BJ (cell line): ENCODE measurements at places on chromosomes 3 and 15.

DNA sequence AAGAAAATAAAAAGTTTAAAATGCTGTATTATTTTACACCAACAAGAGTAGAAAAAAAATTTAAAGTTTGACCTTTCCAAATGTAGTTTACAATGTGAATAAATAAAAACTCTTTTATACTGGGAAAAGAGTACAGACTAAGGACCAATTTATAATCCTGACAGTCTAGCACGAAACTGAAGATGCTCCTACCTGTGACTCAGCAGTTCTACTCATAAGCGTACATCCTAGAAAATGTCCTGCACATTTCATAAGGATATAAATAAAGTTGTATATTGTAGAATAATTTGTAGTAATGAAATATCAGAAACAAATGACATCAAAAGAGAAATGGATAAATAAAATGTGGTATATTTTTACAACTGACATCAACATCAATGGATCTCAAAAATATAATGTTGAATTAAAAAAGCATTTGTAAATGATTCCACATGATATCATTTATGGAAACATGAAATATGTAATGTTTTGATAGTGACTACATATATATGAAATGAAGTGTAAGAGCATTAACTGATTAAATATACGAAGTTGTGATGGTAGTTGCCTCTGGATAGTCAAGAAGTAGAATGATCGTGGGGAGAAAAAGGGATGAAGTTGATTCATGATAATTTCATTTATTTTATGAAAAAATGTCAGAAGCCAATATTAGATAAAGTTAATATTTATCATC, 161.3 kb upstream of the CBLB start:
- no peak for DNase-seq

GRCh38 chr3:15049584-15049983, 15.5 kb downstream of the MRPS25 start:
- DNase-seq = no peak

- no peak for DNase-seq
Measured at GRCh38 chr3:51024765-51025632, 350.3 kb downstream of the DOCK3 start.

GRCh38 chr3:119731560-119732343, 28.9 kb downstream of the CFAP91 start:
- DNase-seq = no peak

DNA sequence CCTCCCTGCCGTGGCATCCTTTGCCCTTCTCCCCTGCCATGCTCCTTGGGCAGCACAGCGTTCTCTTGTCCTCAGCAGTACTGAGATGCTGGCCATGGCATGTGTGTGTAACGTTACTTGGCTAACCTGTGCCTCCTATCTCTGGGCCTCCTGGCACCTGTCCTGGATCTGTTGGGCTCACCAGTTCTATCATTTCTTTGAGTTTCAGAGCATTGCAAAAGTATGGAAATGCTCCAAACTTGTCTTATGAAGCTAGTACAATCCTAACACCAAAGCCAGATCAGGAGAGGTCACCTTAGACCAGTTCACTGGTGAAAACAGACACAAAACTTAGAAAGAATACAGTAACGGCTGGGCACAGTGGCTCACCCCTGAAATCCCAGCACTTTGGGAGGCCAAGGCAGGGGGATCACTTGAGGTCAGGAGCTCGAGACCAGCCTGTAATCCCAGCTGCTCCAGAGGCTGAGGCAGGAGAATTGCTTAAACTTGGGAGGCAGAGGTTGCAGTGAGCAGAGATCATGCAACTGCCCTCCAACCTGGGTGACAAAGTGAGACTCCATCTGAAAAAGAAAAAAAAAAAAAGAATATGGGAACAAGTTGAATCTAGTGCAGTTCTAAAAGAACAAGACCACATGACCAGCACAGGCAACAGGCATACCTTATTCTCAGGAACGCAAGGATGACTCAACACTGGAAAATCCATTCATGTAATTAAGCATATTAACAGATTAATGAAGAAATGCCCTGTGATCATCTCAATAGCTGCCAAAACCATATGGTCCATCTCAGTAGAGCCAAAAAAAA, 62.4 kb upstream of the TRPM1 start:
- no peak for DNase-seq

GRCh38 chr3:182212479-182213076, 500.9 kb downstream of the SOX2 start:
- no peak for DNase-seq

GRCh38 chr3:174710612-174711011, 148.5 kb upstream of the NAALADL2 start:
- no peak for DNase-seq

- no peak for DNase-seq
Measured at GRCh38 chr3:190596349-190597285, 82.7 kb downstream of the IL1RAP start.

DNA sequence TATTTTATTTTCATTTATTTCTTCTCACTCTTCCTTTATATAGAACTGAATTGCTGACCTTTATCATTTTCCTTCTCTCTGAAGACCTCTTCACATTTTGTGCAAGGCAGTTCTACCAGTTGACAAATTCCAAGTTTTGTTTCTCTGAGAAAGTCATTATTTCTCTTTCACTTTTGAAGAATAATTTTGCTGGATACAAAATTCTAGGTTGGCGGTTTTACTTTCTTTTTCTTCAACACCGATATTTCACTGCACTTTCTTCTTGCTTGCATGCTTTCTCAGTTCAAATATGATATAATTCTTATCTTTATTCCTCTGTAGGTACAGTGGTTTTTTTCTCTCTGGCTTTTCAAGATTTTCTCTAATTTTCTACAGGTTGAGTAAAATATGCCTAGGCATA, 15.9 kb downstream of the RFX7 start:
- no peak for DNase-seq

DNA sequence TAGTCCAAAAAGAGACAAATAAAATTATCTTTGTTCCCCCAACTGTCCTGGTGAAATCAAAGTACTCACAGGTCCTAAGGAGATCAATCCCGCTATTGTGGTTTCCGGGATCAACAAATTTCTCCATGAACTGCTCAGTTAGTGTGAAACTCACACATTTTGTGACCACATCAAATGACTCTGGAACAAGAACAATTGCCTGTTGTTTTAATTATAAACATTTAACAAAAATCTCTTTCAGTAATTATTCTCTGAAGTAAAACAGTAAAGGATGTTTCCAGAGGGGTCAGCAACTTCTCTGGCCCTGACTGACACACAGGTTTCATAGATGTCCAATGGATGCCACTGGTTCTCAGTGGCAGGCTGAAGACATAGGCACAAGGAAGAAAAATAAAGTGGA, 3.9 kb downstream of the CLDND1 start:
- DNase-seq = no peak

DNA sequence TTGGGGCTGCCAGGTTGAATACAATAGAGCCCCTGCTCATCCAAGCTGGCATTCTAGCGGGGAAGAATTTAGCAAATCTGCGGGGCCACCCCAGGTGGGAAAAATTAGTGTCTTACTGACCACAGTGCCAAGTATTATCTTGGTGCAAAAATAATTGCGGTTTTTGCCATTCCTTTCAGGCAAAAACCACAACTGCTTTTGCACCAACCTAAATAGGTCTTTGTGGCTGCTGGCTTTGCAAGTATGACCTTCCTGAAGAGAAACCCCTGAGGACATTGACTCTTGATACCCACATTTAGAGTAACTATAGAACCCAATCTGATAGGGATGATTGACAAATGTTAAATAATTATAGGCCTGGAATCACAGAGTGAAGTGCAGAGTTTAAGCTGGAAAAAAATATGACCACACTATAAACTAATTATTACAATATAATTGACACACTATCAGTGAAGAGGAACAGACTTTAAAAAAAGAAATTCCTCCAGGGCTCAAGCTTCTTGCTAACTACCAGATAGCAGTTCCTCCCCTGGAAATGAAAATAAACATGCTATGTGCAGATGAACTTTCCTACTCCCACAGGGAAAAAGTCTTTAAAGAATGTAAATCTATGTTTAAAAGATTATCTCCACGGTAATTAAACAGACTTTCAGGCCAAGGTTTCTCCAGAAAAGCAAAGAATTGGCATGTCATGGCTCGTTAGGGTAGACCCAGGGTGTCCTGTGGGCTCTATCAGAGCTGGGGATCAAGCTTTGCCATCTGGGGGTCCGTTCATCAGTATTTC, 34.4 kb downstream of the CA12 start:
- DNase-seq = no peak

GRCh38 chr15:41878355-41878699, 15.5 kb downstream of the SPTBN5 start:
- DNase-seq = no peak

- no peak for DNase-seq
Measured at GRCh38 chr3:170809007-170809974, 60.7 kb downstream of the RPL22L1 start.

GRCh38 chr3:31247850-31248562, 284.7 kb upstream of the STT3B start:
- no peak for DNase-seq

DNA sequence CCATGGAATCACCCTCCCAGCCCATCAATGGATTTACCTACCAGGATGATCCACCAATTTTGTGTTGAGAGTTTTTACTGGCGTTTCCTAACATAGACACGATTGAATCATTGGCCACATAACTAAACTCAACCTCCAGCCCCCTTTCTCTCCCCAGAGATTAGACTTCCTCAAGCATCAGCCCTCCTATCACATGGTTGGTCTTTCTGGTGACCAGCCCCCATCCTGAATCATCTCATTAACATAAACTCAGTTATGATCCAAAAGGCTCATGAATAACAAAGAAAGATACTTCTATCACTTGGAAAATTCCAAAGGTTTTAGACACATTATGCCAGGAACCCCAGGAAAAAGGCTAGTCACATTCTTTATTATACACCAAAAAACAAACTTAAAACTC, 21.2 kb downstream of the PRKAR2A start:
- DNase-seq = no peak

GRCh38 chr3:46546896-46547440, 19.1 kb downstream of the LRRC2 start:
- DNase-seq = no peak

DNA sequence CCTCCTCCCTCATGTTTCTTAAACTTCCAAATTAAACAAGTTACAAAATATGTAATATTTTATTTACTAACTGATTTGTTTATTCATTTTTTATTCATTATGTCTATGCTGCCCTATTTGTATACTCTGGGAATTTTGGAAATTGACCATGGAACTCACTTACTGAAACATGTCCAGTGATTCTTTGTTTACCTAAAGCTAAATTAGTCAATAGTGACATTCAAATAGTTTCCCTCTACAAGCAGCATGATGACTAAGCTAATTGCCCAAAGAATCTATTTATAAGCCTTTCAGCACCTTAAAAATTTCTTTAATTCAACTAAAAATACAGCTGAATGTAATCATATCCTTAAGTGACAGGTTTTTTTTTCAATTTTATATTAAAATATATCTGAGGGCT, 437.7 kb downstream of the SI start:
- DNase-seq = no peak

GRCh38 chr3:53753518-53754183, 92.6 kb downstream of the CHDH start:
- no peak for DNase-seq

GRCh38 chr15:68524753-68525584, 53.8 kb upstream of the CORO2B start:
- peak; percentile 88 for DNase-seq

DNA sequence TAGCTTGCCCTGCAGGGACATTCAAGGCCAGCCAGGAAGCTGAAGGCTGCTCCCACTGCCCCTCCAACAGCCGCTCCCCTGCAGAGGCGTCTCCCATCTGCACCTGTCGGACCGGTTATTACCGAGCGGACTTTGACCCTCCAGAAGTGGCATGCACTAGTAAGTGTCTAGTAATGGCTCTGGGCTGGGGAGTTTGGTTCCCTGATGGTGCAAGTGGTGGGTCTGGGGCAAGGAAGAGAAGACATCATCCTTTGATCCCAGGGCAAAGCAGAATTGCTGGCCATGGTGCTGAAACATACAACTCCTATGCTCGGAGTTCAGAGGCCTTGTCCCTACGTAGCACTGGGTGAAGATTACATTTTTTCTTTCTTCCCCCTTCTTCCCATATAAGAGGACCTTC, 311.4 kb downstream of the EPHB1 start:
- no peak for DNase-seq

DNA sequence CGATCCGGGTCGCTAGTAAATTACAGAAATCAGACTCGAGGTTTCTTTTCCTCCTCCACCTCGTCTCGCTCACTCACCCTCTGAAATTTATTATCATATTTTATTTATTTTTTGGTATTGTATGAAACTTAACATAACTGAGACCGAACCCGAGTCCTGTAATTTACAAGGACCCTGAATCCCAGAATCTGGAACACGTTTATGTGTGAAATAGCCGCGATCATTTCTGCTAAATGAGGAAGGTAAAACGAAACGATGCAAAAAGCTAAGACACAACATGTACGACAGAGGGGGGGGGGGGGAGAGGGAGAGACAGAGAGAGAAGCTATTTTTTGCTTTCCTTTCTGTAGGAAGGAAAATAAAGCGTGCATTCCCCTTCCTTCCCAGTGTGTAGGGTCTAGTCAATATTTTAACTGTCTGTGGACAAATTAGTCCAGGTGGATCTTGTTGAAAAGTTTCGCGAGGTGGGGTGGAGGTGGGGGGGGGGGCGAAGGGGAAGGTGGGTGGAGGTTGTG, 1.6 kb downstream of the BBX start:
- DNase-seq = no peak

DNA sequence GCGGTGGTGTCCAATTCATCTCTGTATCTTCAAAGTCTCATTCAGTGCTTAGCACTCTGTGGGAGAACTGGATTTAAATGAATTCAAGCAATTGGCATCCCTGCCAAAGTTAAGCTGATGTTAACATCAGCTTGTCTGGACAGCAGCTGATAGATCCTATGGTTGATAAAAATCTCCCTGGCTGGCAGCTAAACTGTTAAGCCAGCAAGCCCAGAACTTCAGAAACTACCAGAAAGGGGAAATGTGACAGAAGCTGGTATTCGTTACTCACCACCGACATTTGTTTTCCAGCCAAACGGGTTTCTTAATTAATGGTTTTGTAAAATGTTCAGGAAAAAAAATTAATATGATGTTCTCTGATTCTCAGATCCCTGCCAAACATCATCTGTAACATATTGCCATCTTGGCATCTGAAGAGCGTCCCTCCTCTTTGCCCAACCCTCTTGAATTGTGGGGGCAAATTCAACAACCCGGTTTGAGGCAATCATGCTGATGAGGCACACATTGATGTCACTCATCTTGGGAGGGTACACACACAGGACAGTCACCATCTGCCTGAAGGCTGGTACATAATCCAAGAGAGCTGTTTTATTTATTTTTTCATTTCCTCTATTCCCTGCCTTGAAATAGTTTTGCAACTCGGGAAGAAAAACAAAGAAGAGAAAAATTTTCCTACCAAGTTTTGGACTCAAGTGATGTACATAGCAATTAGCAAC, 76.3 kb upstream of the ABHD17C start:
- no peak for DNase-seq

- DNase-seq = no peak
Measured at GRCh38 chr3:52530918-52531826, 2.5 kb downstream of the NT5DC2 start.

GRCh38 chr3:114103181-114103580, 46.6 kb downstream of the QTRT2 start:
- DNase-seq = no peak
